ENCODE measurements at places on chromosomes 4 and X.

- no peak for DNase-seq
Measured at GRCh38 chrX:147894366-147894963, 17.3 kb upstream of the FMR1 start.

DNA sequence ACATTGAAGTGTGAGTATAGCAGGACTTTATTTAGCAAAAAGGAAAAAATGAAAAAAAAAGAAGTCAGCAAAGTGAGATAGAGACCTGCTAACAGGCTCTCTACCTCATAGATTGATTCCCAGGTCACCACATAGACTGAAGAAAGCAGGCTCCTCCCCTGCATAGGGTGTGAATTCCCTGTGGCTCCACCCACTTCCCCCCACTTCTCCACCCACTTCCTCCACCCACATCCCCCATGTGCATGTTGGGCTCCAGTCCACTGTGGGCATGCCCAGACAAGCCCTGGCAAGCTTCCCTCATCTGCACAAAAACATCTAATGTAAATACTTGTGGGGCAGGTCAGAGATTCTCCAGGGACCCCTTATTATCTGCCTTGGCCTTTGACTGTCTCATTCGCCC is 97.8 kb downstream of the TMEM47 start:
- DNase-seq = no peak

GRCh38 chrX:12452268-12452667 is 314.0 kb downstream of the FRMPD4 start:
- DNase-seq = no peak

DNA sequence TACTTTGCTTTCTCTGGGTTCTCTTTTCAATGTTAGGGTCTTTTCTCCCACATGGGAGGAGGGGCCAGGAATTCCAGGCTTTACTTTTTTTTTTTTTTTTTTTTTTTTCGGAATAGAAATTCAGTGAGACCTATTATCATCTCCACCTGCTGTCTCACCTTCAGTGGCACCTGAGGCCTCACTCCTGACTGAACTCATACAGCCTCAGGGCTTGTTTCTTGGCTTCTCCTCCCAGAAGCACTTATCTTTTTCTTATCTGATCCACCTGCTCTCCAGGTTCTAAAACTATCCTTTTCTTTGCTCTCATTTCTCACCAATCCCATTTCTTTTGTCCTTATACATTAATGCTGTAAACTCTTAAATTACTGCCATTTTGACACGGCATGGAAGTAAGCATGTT is 117.3 kb upstream of the PPP3CA start:
- no peak for DNase-seq

DNA sequence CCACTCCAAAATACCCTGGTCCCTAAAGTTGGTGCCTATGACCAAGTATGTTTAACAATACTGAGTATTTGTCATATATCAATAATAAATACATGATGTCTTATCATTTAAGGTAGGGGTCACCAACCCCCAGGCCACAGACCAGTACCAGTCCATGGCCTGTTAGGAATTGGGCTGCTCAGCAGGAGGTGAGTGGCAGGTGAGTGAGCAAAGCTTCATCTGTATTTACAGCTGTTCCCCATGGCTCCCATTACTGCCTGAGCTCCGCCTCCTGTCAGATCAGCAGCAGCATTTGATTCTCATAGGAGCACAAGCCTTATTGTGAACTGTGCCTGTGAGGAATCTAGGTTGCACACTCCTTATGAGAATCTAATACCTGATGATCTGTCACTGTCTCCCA is 126.2 kb downstream of the HNRNPD start:
- DNase-seq = no peak

DNA sequence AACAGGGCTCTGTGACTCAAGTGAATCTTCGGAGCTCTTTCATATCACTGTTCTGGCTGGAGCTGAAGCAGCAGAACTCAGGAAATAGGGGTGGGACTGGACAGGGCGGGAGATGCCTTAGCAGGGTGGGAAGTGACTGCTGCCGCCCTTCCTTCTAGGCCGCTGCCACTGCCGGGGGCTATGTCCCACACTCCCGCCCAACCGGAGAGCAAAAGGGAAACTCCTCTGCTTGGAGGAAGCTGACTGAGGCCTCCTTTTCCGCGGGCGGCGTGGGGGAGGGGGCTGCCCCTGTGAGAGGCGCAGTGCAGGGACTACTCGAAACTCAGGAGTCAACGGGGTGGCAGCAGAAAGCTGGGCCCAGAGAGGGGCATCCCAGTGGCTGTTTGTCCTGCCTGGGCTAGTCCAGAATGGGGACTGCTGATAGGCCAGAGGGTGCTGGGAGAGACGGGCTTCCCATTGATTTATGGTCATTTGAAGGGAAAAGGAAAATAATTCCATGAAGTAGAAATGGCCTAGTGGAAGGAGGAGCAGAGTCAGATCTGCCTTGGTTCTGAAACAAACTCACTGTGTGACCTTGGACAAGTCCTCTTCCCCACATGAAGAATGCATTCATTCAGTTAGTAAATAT is 36.9 kb downstream of the STARD8 start:
- no peak for DNase-seq

All from stimulated activated CD8-positive, alpha-beta memory T cell treated with anti-CD3 and anti-CD28 coated beads, Interleukin-7, amount 100 ng/mL, for 4 hours (primary cell).